ENCODE measurements at places on chromosomes 5 and 9.

- no peak for DNase-seq
Observed at GRCh38 chr9:90881648-90882047, 80.0 kb downstream of the SYK start.

- no peak for DNase-seq
Observed at GRCh38 chr5:3180636-3181035, 415.0 kb upstream of the IRX1 start.

DNA sequence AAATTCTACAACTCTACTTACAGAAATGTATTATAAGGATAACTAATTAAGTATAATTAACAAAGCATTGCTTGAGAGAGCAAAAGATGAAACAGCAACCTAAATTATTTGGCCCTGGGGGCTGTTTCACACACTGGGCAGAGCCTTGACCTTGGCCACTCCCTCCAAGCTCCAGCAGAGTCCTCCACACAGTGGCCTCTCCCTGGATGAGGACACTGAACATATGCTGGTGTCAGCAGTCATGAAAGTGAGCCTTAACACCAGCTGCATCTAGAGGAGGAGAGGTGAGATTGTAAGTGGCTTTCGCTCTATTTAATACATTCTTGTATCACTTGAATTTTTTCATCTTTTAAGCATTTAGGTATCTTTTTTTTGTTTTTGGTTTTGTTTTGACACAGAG lies 23.3 kb upstream of the ZDHHC12 start:
- no peak for DNase-seq

- DNase-seq: no peak
Observed at GRCh38 chr5:179767496-179768100, 26.2 kb upstream of the LTC4S start.

GRCh38 chr9:87464110-87464991 lies 33.3 kb upstream of the DAPK1 start:
- DNase-seq: no peak

All from T-helper 22 cell (primary cell).